ENCODE measurements at places on chromosomes 7 and 10.
A peak's percentile ranks its signal among the peaks of the same experiment; 100 is the strongest.

DNA sequence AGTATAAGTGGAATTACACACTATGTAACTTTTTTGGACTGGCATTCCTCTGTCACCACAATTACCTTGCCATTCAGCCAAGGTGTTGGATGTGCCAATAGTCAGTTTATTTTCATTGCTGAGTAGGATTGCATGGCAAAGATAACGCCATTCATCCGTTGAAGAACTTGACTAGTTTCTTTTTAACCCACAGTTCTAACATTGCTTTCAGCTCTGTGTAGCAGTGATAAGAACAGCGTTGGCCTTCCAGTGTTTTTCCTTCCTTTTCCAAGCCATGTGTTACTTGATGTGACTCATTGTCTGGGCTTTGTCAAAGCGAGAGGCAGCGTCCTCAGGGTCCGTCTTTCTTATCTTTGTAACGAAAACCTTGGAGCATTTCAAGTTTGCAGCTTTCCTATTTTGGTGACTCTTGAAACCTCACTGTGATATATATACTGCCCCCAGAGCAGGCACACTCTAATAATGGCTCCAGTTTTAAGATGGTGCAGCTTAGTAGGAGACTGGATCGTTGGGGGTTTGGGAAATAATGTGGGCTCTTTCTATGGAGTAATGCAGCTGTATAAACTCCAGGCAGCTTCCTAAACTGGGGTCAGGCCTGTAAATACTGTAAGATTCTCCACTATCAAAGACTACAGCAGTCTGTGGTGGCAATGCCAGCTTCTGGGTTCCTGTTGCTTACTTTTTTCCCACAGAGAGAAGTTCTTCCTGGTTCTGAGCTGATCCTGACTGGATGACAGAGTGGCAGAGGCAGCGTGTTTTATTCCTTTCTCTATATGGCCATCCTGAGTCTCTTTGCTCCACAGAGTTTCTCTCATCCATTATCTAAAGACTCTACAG lies 41.7 kb downstream of the AKR1E2 start:
- DNase-seq: no peak

- DNase-seq: no peak
Observed at GRCh38 chr7:129914536-129915272, 38.1 kb downstream of the UBE2H start.

GRCh38 chr7:2281541-2281940 lies 32.7 kb downstream of the SNX8 start:
- DNase-seq: no peak

DNA sequence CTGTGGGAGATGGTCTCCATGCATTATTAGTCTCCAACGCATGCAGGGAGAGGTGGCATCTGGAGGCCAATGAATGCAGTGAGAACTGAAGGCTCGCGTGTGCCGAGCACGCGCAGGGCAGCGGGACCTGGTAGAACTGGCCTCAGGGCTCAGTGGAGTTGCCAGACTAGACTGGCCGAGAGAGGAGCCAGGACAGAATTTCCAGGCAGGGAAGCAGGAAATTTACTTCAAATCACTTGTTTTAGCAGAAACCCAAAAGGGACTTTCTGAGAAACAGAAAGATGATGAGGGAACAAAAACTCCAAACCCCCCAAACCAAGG lies 311.0 kb upstream of the IMMP2L start:
- no peak for DNase-seq

DNA sequence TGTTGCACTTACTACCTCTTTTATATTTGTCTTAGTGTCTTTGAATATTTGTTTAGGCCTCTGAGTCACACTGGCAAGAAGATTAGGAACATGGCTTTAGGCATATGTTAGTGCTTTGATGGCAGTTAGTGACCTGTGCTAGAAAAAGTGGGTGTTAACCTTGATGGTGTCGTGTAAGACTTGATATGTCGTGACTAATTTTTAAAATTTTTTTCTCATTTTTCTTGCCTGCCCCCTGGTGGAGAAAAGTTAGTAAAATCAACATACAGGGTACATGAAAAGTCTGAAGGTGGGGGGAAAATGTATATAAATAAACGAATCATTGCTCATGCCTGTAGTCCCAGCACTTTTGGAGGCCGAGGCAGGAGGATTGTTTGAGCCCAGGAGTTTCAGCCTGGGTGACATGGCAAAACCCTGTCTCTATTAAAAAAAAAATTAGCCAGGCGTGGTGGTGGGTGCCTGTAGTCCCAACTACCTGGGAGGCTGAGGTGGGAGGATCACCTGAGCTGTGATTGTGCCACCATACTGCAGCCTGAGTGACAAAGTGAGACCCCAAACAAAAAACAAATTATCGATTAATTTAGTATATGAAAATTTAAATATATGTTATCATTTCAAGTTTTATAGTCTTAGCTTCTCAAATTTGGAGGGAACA lies 44.6 kb downstream of the TAX1BP1 start:
- peak; percentile 14 for DNase-seq

- DNase-seq: no peak
Observed at GRCh38 chr7:129466796-129467195, 32.6 kb downstream of the STRIP2 start.

- DNase-seq: no peak
Observed at GRCh38 chr7:116271963-116272886, 61.9 kb downstream of the TES start.

DNA sequence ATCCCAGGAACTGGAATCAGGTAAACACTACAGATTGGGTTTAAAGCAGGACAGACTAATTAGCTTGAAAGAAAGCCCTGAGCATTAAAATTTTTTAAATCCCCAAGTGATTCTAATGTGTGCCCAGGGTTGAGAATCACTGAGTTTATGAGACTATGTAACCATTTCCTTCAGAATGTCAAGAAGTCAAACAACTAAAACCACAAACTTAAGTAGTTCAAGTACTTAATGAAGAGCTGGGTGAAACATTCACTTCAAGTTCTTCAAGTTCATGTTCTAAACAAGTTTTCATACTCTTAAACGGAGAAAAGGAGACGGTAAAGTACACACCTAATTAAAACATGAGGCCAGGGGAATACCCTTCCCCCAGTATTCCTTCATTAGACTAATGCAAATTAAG lies 28.2 kb upstream of the TLL2 start:
- DNase-seq: no peak

- DNase-seq: no peak
Observed at GRCh38 chr7:101779267-101779666, 38.2 kb upstream of the CUX1 start.

GRCh38 chr10:97116462-97117162 lies 69.1 kb downstream of the SLIT1 start:
- no peak for DNase-seq

- DNase-seq: no peak
Observed at GRCh38 chr10:68428396-68429104, 21.5 kb upstream of the RUFY2 start.

- no peak for DNase-seq
Observed at GRCh38 chr10:44973323-44974081, 5.1 kb downstream of the DEPP1 start.

- DNase-seq: no peak
Observed at GRCh38 chr7:135763261-135763660, 14.6 kb upstream of the FAM180A start.

- DNase-seq: no peak
Observed at GRCh38 chr7:142300689-142301088, 42.8 kb upstream of the PRSS58 start.

GRCh38 chr7:156752367-156753228 lies 112.0 kb downstream of the RNF32 start:
- no peak for DNase-seq

- DNase-seq: no peak
Observed at GRCh38 chr10:17143055-17143690, 13.6 kb upstream of the CUBN start.

DNA sequence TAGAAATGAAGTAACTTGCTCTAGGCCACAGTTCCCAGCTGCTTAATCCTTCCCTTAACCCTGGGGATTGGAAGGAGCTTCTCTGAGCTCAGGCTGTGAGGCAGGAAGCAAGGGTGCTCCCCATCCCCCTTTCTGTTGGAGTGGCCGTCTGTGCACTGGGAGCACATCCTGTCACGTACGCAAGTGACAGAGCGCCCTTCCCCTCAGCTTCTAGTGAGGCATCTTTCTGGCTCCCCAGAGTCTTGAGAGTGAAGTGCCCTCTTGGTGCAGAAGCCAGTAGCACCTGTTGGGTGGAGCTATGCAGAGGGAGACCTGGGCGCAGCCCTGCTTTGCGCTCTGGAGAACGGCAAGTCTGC lies 47.8 kb downstream of the SHH start:
- DNase-seq: no peak

DNA sequence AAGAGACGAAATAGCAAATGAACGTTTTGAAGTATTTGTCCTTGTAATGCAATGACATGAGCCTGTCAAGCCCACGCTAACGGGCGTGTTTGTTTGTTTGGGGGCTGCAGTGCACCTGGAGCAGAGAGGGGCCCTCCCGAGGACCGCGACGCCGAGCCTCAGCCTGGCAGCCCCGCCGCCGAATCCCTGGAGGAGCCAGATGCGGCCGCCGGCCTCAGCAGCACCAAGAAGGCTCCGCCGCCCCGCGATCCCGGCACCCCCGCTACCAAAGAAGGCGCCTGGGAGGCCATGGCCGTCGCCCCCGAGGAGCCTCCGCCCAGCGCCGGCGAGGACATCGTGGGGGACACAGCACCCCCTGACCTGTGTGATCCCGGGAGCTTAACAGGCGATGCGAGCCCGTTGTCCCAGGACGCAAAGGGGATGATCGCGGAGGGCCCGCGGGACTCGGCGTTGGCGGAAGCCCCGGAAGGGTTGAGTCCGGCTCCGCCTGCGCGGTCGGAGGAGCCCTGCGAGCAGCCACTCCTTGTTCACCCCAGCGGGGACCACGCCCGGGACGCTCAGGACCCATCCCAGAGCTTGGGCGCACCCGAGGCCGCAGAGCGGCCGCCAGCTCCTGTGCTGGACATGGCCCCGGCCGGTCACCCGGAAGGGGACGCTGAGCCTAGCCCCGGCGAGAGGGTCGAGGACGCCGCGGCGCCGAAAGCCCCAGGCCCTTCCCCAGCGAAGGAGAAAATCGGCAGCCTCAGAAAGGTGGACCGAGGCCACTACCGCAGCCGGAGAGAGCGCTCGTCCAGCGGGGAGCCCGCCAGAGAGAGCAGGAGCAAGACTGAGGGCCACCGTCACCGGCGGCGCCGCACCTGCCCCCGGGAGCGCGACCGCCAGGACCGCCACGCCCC lies 118.5 kb downstream of the CYTH3 start:
- DNase-seq: no peak

DNA sequence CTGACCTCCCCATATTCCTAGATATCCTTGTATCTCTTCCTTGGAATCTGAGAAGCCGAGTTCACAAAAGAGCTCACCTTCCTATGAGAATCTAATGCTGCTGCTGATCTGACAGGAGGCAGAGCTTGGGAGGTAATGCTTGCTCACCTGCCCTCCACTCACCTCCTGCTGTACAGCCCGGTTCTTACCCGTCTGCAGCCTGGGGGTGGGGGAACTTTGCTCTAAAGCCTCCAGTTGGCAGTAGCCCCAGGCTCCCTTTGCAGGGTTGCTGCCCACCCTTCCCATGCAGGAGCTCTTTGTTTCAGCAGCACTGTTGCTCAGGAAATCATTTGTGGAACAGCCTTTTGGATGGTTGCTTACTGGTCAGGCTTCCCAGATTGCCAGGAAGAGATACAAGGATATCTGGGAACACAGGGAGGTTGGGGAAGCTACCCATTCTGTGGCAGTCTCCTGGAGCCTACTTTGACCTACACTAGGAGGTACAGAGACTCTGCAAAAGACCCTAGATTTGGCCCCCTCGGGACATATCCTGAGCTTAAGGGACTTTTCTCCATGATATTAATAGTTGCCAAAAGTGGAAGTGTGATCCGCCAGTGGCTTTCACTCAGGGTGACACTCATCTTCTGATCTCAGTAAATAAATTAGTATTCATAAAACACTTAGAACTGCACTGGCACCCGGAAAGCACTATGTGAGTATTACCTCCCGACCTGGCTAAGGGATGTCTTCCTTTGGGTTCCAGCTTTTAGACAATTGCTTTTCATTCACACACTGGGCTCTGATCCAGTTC lies 363.7 kb upstream of the PODXL start:
- DNase-seq: no peak

DNA sequence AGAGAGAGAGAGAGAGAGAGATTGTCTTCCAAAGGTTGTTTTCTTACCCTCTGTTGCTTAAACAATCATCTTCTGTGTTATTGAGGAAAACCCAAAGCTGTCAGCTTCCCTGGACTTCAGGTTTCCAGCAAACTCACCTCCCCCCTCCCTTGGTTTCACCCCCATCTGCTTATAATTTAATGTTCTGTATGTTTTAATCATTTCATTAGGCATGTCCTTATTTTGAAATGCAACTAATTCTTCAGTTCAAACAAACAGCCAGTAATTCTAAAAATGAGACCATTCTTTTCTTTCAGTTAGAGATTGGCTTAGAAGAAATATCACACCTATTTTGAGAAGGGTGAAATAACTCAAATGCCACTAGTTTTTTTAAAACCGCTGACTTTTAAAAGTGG lies 102.9 kb downstream of the FAM204A start:
- DNase-seq: no peak

DNA sequence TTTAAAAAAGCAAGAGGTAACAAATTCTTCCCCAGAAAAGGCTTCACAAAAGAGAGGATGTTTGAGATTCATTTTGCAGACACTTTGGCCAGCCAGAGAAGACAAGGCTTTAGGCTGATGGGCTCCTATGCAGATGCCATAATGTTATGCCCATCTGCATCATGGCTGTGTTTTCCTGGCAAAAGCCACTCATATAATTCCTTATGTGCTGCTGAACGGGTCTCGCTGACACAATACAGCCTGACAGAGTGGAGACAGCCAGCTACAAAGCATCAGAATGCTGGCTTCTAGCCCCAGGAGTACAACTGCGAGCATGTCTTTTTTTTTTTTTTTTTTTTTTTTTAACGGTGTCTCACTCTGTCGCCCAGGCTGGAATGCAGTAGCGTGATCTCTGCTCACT lies 1157.4 kb upstream of the AUTS2 start:
- DNase-seq: no peak

GRCh38 chr7:41085244-41085643 lies 617.6 kb downstream of the INHBA start:
- DNase-seq: no peak

DNA sequence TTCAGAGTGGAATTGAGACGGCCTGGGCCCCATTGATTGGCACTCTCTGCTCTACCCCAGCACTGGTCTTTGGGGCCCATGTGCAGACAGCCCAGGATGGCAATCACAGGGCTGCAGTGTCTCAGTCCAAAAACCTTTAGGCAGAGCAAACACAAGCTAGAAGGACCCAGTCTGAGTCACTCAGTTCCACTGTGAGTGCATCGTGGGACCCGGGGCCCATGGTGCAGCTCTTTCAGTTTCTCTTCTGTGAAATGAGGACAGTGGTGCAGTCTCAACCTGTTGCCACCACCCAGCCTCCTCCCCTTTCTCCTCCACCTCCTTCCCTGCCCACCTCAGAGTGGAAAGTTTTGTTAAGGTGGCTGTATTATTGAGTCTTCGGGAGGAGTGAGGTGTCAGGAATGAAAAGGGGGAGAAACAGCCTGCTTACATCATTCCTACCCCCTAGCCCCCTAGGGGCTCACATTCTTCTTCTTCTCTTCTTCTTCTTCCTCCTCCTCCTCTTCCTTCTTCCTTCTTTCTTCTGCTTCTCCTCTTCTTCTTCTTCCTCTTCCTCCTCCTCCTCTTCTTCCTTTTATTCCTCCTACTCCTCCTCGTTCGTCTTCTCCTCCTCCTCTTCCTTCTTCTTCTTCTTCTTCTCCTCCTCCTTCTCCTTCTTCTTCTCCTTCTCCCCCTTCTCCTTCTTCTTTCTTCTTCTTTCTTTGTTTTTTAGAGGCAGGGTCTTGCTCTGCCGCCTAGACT lies 19.5 kb upstream of the CARD11 start:
- no peak for DNase-seq

Data from neural crest cell (in vitro differentiated cells).